ENCODE measurements at places on chromosomes 1 and 21.

- no peak for DNase-seq
Measured at GRCh38 chr1:165595246-165595938, 35.6 kb upstream of the MGST3 start.

DNA sequence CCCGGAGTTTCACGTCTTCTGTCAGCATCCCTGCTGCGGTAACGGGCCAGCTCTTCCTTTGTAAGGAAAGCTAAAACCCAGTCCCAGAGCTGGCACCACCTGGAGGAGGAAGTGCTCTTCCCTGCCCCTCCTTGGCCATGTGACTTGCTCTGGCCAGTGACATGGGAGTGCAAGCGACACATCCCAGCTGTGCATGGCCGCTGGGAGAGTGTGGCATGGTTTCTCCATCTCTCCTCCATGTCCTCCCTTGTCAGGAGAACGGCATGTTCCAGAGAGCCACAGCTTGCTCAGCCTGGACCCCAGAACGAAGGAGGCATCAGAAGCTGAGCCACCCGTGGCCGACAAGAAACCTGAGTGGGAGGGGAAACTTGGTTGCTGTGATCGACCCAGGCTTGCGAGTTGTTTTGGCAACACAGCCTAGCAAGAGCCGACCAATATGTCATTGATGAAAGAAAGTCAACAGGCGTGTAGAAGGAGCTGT lies 2.7 kb upstream of the PRXL2B start:
- no peak for DNase-seq

DNA sequence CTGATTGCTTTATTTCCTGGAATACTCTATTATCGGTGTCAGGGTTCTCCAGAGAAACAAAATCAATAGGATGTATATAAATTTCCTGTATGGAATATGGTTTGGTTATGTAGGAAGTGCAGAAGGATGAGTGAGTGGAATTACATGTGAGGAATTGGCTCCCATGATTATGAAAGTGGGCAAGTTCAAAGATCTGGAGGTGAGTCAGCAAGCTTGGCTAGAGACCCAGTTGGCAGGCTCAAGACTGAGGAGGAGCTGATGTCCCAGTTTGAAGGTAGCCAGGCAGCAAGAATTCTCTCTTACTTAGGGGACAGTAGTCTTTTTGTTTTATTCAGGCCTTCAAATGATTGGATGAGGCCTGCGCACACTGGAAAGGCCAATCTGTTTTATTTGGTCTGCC lies 57.5 kb downstream of the MAP3K7CL start:
- no peak for DNase-seq

DNA sequence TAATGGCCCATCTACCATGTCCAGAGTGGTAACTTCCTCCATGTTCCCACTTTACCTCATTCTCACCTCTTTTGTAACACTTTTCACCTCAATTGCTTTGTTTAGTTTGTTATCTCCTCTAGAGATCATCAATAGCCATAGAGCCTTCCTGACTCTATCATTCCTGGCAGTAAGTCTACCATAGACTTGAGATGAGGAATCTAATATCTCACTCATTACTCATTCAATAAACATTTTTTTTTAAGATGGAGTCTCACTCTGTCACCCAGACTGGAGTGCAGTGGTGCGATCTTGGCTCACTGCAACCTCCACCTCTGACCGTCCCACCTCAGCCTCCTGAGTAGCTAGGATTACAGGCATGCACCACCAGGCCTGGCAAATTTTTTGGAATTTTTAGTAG lies 7.1 kb downstream of the NMNAT2 start:
- no peak for DNase-seq
